NCI-H1436 treated with DMSO at 0.1 percent for 48 hours (cell line): ENCODE measurements at places on chromosomes 1 and 21.

DNA sequence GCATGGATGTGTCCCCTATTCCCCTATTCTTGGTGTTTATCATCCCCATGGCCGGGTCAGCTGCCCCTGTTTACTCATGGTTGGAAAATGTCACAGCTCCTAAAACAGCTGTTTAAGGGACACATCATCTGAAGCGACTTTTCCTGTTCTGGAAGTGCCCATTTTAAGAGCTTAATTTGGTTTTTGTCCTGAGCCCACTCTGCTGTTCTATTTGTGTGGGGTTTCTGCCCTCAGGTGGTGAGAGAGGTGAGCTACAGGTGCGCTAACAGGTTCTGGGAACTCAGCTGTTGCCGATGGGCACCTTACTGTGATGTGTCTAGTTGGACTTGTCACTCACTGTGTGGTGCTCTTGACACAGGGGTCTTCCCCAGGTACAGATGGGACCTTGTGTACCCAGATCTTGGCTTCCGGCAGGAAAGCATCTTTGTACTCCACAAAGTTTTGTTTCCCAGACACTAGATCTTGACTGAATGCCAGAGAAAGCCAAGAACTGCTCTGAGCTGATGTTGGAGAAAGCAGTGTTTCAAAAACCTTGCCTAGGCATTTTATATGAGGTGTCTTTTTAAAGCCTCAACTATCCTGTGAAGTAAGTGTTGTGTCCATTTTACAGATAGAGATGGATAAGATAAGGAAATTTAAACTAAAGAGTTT, 59.0 kb upstream of the CD1D start:
- no peak for DNase-seq

GRCh38 chr1:42118125-42118524, 35.1 kb upstream of the GUCA2B start:
- DNase-seq: no peak

- DNase-seq: no peak
These were observed 13.0 kb upstream of the COL18A1 start for GRCh38 chr21:45391743-45392572.

DNA sequence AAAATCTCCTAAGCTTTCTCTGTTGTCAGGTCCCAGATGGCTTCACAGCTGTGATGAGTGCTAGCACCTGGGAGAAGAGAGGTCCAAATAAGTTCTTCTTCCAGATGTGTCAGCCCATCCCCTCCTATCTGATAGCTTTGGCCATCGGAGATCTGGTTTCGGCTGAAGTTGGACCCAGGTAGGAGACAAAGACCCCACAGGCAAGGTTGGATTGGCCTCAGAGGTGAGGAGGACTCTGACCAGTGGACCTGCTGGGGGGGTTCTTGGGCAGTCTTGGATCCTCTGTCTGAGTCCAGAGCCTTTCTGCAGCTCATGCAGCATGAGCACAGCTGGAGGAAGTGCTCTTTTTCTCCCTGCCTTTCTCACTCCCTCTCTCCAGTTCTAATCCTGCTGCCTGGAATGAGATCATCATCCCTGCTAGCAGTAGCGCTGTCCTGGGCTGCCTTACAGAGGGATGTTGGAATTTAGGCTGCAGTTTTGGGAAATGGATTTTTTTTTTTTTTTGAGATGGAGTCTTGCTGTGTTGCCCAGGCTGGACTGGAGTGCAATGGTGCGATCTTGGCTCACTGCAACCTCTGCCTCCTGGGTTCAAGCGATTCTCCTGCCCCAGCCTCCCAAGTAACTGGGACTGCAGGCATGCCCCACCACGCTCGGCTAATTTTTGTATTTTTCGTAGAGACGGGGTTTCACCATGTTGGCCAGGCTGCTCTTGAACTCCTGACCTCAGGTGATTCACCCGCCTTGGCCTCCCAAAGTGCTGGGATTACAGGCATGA, 7.1 kb downstream of the RNPEP start:
- DNase-seq: no peak

DNA sequence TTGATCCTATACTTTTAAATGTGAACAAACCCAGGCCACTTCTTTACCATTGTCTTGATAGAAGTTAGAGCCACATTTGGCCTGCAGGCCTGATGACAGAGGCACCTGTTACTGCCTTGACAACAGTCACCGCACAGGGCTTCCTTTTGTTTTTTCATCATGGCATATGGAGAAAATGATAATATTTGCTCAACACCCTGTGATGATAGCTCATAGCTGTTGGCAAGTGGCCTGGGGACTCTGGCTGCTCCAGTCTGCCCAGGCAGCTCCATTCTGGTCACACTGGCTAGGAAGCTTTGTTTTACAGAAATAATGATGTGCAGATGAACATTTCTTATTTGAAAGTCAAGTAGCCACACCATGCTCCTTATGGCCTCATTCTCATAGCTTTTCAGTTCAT, 89.6 kb upstream of the GPR88 start:
- DNase-seq: no peak

- DNase-seq: no peak
These were observed 125.2 kb upstream of the ZNF648 start for GRCh38 chr1:182186757-182187146.

- DNase-seq: no peak
These were observed 77.0 kb downstream of the HMCN1 start for GRCh38 chr1:185811073-185811709.

DNA sequence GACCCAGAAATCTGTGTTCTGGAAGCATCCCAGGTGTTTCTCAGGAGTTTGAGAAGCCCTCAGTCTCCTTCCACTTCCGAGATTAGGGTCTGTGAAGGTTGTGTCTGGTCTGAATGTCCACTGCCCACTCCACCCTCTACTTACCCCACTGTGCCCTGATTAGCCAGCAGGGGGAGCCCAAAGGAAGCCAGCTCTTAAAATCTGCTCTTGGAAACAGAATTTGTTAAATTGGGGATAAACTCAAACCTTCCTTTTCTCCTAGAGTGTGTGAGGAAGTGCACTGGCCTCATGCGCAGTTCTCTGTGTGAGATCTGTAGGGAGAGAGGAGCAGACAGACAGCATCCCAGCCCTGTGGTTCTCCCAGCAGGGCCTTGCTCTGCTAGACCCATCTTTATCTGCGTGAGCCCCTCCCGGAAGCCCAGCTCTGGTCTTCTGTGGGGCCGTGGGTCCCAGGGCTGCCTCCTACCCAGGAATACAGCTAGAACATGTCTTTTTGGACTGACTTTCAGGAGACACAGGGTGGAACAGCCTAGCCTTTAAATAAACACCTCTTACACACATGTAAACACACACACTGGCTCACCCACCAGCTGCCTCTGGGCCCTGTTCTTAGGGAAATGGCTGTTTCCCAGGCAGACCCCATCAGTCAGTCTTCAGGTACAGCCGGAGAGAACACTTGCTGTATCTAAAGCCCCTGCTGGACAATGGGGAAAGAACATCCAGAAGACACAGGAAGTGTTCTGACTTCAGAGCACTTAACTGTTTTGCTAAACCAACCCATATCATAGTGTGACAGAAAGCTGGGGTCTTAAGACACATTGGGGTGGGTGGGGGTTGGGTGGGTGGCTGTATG, 52.2 kb downstream of the SMYD2 start:
- peak; percentile 4 for DNase-seq

DNA sequence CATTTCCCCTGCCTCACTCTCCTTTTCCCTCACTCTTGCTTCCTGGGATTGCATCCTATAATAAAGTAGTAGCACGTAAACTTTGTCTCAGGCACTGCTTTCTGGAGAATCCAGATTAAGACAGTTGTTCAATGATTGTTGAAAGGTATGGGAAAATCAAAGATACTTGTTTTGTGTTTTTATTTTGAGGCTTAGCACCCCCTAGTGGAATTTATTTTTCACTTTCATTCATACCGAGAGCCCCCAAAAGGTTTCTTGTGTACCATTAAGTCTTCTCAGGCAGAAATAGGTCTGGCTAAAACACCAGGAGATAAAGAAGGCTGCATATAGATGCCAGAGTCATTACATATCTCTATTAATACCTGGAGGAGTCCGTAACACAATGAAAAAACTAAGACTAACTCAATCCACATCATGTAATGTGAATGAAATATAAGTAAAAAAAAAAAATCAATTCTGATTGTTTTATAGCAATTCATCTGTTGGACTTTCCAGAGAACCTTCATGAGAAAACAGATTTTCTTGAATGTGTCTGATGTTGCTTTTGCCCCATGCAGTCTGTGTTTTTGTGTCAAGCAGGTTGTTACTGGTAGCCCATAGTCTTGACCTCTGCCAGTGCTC, 103.5 kb downstream of the RPE65 start:
- peak; percentile 19 for DNase-seq

DNA sequence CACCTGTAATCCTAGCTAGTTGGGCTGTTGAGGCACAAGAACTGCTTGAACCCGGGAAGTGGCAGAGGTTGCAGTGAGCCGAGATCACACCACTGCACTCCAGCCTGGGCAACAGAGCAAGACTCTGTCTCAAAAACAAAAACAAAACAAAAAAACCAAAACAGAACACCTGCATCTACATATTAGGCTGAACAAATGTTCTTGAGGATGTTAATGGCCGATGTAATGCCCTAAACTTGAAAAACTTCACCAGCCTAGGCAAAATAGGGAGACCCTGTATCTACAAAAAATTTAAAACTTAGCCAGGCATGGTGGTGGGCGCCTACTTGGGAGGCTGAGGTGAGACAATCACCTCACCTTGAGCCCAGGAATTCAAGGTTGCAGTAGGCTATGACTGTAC, 17.8 kb downstream of the GPBP1L1 start:
- no peak for DNase-seq

GRCh38 chr1:156504438-156504813, 3.9 kb upstream of the MEF2D start:
- DNase-seq: peak; percentile 89

GRCh38 chr1:208239473-208240381, 4.5 kb downstream of the PLXNA2 start:
- DNase-seq: no peak

- no peak for DNase-seq
These were observed 24.6 kb downstream of the CR1L start for GRCh38 chr1:207669528-207670009.

GRCh38 chr21:32186804-32187203, 92.0 kb downstream of the MIS18A start:
- DNase-seq: no peak

DNA sequence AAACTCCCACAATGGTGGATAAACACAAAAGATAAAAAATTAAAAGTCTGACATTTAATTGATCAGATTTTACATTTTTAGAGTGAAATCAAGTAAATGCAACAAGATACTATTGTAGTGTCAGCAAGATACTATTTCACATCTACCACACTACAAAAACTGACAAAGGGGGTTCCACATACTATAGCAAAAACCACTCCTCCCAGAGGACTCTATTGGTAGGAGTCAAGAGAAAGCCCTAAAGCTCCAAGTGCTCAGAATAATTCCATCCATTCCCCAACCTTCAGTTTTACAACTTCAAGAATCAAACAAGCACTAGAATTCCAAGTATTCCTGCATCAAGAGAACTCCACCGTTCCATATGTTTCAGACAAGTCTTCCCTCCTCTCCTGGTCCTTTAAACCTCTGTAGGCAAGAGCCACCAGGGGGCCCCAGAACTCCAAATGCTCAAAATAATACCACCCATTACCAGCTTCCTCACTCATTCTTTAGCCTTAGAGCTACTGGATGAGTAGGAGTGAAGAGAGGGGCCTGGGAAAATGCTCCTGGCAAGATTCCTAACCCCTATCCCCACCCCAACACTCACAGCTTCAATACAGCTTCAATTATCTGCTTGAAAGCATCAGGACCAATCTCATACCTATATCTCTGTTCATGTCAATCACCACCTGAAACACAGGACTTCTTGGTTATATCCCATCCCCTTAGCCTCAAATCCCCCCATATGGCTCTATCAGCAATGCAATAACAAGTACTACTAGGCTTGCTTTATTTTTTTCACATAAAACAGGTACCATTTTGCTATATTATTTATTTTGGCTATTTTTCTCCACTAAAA, 9.9 kb downstream of the TOR1AIP2 start:
- no peak for DNase-seq

- DNase-seq: no peak
These were observed 1.8 kb downstream of the CELA2B start for GRCh38 chr1:15477646-15478212.

DNA sequence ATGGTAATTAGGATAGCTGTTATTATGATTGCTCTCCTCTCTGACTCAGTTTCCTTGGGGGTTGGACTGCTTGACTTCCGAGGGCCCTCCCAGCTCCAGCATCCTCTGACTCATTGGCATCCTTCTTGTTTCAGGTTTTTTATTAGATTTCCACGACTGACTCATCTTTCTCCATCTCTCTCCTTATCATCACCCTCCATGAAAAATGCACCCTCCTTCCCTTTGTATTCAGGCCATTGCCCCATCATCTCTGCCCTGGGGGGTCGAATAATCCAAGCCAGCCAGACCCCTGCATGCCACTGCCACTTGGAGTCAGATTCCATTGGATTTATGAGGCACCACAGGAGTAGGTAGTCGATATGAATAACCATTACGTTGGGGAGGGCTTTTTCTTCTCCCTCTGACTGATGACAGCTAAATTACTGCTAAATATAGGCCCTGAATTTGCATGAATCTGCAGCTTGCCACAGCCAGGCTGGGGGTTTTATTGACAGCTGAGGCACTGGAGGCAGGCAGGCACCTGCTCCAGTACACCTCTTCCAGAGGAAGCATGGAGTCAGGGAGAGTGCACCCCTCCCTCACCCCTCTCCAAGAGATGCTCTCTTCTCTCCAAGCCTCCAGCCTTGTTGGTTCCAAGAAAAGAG, 91.7 kb downstream of the C1orf94 start:
- DNase-seq: no peak
